ENCODE measurements at places on chromosomes 6 and 20. TPM values are rescaled to one million over a fixed set of nuclear protein-coding genes. Genes with fewer than 3 reads are reported as not detected.

Gene CDSN
- not detected for total RNA-seq

Gene NRN1
- total RNA-seq: 0.37 TPM

DNA sequence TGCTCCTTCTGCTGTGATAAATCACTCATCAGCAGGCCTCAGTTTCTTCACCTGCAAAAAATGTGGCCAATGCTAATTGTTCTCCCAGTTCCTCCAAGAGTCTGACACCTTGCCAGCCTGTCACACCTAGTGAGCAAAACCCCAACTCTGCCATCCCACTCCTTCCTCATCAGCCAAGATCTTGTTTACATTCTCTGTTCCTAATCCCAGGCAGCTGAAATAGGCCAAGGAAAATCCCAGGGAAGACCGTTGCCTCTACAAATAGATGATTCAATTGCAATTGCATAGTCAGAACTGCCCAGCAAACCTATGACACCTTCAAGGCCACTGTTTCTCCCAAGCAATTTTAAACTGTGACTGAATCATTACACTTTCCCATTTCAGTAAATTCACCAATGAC, 78.7 kb downstream of the GMDS start:
- no peak for DNase-seq
- no peaks in the 10 kb centered on the region for H3K36me3 ChIP-seq
- H3K4me1 ChIP-seq: peaks cover 12% of the 10 kb centered on the region
- H3K4me3 ChIP-seq: no peak overlapping the region
- no peak overlapping the region for H3K27ac ChIP-seq
- no peaks in the 10 kb centered on the region for H3K27me3 ChIP-seq

DNA sequence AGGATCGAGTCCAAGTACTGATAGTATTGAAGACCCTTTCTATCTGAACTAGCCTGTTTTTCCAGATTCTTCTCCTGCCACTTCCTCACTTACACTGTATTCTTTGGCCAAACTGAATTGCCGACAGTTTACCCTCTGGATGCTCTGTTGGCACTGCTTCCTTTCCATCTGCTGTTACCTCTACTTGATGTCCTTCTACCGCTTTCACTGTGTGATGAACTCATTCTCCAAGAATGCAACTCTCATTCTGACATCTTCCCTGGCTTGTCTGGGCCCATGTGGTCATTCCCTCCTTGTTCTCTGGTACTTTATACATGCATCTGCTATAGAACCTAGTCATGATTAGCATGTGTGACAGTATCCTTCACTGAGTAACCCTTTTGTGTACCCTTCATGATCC, 16.3 kb downstream of the RPRD1B start:
- H3K36me3 ChIP-seq: peaks cover 6% of the 10 kb centered on the region
- H3K27ac ChIP-seq: peak overlapping the region; percentile 20
- no peaks in the 10 kb centered on the region for H3K27me3 ChIP-seq
- no peaks in the 10 kb centered on the region for H3K4me1 ChIP-seq

GRCh38 chr6:31040801-31041200, 30.5 kb downstream of the MUC22 start:
- H3K4me3 ChIP-seq: no peak overlapping the region
- no peak overlapping the region for H3K27ac ChIP-seq
- no peaks in the 10 kb centered on the region for H3K36me3 ChIP-seq
- no peak for DNase-seq

- H3K27me3 ChIP-seq: no peaks in the 10 kb centered on the region
- DNase-seq: no peak
- H3K4me3 ChIP-seq: no peak overlapping the region
- H3K27ac ChIP-seq: no peak overlapping the region
Measured at GRCh38 chr6:5762561-5762968, 244.2 kb downstream of the NRN1 start.

GRCh38 chr20:62906647-62907375, 19.5 kb downstream of the DIDO1 start:
- H3K27me3 ChIP-seq: no peaks in the 10 kb centered on the region
- no peaks in the 10 kb centered on the region for H3K4me1 ChIP-seq
- no peak overlapping the region for H3K4me3 ChIP-seq
- H3K36me3 ChIP-seq: peaks cover 51% of the 10 kb centered on the region
- no peak for DNase-seq

Data from GM12878 (cell line).